ENCODE measurements at places on chromosomes 16 and 17.

DNA sequence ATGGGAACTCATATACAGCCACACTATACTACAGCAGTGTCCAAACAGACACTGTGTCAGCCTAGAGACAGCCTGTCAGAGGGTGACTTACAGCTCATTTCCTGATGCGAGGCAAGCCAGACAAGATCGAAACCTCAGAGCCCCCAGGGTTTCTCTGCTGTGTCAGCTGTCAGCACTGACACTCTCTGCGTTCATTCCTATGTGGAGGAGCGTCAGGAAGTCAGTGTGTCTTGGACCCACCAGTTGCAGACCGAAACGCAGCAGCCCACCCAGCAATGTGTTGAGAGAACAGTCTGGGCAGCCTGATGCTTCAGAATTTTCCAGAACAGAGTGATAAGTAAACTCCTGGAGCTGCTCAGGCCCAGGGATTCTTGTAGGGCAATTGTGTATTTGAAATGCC, 20.6 kb upstream of the MAPT start:
- DNase-seq, result peak; percentile 24

GRCh38 chr16:35398180-35398579, 1938.8 kb downstream of the TP53TG3F start:
- DNase-seq, result no peak

- no peak for DNase-seq
Observed at GRCh38 chr16:11796227-11797165, 562 bp downstream of the ZC3H7A start.

DNA sequence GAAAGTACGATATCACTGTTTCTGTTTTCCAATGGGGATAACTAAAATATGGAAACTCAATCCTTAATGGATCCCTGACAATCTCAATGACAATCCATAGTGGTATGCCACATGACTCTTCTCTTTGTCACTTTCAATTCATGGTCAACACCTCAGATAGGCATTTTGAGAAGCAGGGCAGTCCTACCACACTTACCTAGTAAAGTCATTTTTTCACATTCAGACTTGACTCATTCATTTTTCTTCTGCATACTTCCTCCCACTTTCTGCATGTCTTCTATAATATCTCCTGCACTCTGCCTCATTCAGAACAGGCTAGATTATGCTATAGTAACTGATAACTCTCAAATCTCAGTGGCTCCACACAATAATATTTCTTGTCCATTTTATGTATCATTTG, 117.5 kb downstream of the FTO start:
- DNase-seq, result no peak

GRCh38 chr17:47945529-47946508, 4.4 kb downstream of the PNPO start:
- peak; percentile 38 for DNase-seq

DNA sequence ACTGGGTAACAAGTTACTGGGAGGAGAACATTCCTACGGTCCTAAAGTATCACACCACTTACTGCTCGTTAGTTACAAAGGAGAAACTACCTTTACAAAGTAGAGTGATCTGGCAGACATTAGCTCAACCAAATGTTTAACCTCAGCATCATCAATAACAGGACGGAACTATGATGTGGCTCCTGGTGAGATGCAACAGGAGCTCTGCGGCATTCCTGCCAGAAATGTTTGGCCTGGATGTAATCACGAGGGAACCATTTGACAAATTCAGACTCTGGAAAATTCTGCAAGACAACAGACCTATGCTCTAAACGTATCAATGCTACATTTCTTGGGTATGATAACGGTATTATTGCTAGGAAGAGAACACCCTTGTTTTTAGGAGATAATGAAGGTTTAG, 80.4 kb downstream of the MRM3 start:
- no peak for DNase-seq

GRCh38 chr17:73278465-73279453, 17.1 kb upstream of the CPSF4L start:
- DNase-seq, result no peak

DNA sequence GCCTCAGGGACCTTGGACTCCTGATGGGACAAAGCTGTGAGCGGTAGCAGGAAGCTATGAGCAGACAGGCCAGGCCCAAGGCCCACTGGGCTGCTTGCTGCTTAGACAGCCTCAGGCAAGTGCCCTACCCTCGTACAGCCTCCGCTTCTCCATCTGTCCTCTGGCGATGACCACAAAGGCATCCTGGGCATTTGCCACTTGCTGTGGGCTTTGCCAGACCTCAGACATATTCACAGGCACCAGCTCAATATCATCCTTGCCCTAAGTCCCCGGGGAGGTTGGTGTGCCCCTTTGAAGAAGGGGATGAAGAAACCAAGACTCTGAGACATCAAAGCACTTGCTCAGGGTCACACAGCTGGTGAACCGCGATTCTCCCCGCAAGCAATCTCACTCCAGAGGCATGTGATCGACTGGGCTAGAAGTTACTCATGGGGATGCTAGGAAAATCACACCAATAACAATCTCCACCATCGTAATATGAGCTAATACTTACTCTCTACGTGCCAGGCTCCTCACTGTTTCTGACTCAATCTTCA, 21.7 kb downstream of the PPL start:
- DNase-seq, result no peak

DNA sequence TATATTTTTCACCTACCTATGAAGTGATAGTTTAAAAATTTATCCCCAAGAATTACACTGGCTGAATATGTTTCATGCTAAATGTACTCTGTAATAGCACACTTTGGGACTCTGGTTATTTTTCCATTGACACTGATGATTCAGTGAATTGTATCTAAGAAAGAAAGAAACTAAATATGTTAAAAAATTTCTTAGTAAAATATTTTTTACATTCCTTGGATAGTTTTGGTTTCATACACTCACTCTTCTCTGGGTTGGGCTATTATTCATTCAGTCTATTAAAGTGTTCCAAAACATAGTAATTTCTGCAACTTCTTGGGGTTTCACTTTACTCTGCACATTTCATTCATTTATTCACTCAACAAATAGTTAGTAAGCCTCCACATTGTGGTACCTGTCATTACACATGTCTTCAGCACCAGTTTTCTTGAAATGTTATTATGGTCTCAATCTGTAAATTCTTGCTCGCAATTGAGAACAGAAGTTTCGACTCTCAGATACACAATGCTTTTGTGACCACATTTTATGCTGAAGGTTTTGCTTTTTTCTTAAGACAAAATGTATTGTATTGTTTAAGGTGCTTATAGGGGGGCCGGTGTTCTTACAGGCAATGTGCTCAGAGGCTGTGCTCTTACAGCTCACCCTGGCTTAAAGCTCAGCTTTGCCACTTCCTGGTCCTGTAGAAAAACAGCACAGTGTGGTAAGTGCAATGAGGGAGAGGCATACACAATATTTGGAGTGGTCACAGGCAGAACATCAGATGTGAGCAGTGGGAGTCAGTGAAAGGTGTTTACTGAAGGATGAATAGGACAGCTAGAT, 17.4 kb downstream of the CNTNAP4 start:
- DNase-seq, result no peak

GRCh38 chr16:11511801-11512200, 74.9 kb downstream of the LITAF start:
- no peak for DNase-seq

- DNase-seq, result no peak
Observed at GRCh38 chr17:76736349-76737081, 616 bp downstream of the SRSF2 start.

DNA sequence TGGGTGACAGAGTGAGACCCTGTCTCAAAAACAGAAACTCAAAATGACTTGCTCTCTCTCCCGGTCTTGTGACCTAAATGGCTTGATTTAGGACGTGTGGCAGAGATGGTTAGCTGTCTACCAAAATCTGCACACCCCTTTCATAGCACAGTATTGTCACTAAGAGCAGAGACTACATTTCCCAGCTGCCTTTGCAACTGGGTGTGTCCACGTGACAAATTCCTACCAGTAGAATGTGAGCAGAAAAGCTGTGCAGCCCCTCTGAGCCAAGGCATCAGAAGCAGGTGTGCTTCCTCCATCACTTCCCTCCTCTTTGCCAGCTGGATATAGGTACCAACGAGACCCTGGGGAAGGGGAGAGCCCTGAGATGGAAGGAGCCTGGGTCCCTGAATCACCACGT, 25.5 kb downstream of the GPR142 start:
- DNase-seq, result no peak

All from Kasumi-1 (cell line).